Activated CD4-positive, alpha-beta T cell treated with anti-CD3 and anti-CD28 coated beads, Interleukin-2, Interleukin-4, amounts not matched to agents 100 ng/mL and 50 ng/mL, durations not matched to agents 16 hours and 8 hours (primary cell): ENCODE measurements at places on chromosomes 4 and X.

DNA sequence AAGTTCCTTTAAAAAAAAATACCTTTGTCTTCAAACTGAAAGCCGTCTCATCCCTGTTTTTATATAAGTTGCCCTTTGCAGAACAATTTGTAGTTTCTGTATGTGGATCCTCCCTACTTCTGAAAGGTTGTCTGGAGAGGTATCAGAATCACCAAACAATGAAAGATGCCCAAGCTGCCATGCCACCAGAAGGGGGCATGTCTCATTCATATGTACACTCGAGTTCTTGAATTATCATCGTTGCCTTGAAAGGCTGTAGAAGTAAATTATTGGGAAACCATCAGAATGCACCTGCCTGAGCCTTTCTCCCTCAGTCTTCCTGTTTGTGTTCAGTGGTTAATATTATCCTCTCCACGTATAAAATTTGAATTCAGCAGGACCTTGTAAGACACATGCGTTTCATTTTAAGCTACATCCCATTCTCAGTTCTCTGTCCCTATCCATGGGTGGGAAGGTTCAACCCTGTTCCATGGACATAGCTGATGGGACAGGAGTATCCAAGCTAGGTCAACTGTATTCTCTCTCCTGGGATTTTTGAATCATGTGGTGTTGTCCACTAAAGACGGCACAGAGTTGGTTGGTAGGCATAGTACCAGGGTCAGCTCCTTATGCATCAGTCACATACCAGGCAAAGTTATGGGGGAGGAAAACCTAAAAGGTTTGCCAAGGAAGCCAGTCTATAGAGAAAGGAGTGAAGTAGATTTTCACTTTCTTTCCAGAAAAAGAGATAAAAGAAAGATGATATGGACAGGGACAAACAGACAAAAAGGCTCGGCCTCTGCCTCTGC is 24.0 kb downstream of the GALNT7 start:
- DNase-seq = no peak

GRCh38 chrX:24480400-24480865 is 15.3 kb downstream of the PDK3 start:
- peak; percentile 33 for DNase-seq

DNA sequence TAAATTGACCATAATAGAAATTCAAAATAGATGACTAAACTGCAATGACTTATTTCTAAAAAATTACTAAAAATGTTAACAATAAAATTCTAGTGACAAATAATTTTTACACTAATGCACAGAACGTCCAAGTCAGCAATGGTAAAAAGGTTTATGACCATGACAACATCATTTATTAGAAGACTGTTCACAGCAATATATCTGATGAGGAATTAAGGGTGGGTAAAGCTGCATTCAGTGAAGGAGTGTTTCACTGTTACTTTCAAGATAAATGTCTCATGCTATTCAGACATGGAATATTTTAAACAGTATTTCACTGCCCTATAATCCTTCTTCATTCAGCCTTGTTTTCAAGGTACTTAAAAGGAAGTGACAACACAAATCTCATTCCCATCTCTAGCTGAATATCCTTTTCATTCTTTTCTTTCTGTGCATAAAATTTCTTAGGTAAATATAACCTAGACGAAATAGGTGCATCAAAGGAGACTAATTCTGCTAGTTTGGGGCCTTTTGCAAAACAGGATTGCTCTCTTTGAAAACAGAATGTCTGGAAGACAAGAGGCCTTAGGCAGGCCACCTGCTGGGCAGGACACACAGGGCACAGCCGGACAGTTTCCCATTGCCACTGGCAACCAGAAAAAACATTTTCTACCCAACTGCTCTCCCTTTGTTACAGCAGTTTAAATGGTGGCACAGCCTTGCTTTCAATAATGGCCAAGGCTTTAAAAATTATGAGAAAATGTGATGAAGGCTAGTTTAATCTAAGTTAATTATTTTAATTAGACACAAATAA is 600.3 kb downstream of the SPRY1 start:
- no peak for DNase-seq

- peak; percentile 86 for DNase-seq
Measured at GRCh38 chr4:101527188-101527587, 179.9 kb upstream of the PPP3CA start.

DNA sequence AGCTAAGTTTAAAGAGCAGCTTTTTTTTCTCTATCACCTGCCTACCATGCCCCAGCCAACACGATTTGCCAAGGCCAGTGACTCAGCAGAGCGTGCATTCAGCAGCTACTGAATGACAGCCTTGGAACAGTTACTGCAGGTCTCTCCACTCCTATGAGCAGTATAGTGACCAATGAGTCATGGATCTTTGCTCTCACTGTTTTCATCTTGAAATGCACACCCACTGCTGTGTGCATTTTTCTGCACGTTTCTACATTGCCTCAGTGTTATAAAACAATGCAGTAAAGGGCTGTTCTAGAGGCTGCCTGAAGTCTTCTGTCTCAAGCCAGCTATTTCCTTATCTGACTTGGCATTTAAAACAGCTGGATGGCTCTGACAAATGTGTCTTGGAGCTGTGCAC is 66.0 kb upstream of the C4orf54 start:
- DNase-seq = peak; percentile 26

- DNase-seq = no peak
Measured at GRCh38 chrX:131609480-131609879, 65.6 kb downstream of the OR13H1 start.

- no peak for DNase-seq
Measured at GRCh38 chr4:165802452-165802851, 70.6 kb upstream of the TLL1 start.

DNA sequence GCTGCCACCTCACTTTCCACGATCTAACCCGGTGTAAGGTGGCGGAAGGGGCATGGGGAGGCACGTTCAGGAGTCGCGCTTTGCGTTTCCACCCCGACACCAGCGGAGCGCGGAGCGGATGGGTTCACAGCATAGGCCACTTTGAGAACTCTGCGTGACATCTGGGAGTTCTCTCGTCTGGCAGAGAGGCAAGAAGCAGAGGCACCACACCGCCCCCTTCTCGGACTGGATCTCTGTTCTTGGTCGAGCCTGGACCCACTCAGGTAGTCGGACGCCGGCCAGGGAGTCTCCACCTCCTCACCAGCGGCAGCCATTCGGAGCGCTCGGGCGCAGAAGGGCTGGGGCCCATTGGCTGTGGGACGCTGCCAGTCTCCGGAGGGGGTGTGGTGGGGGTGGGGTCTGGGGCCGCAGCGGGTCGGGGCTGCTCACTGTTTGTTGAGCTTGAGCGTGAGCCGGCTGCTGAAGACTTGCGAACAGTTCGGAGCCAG is at the start of gene DACH2:
Gene DACH2, plus strand, starts transcription at position 428 of the 488 bp plus-strand sequence.
- peak; percentile 29 for DNase-seq
